ENCODE measurements at places on chromosomes 7 and 10.

- DNase-seq: no peak
These were observed 32.6 kb downstream of the NET1 start for GRCh38 chr10:5445006-5445405.

- no peak for DNase-seq
These were observed 321.1 kb downstream of the PARD3 start for GRCh38 chr10:34494012-34494411.

- no peak for DNase-seq
These were observed 30.7 kb downstream of the ANKIB1 start for GRCh38 chr7:92276460-92276864.

DNA sequence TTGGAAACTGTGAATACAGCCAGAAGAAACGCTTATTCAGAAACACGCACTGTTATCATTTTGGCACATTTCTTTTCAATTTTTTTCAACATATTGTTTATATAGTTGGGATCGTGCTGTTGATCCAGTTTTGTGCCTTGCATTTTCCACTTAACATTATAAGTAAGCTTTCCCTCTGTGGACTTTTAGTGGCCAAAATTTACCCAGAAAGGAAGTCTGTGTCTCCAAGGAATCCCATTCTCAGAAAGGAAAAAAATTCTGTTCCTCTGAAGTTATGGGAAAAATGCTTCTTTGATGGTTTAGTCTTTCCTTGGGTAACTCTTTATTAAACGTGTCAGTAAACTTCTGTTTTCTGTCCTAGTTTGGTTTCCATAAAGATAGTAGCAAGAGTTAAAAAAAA, 280.0 kb downstream of the REEP3 start:
- no peak for DNase-seq

GRCh38 chr7:55073051-55073511, 54.3 kb downstream of the EGFR start:
- DNase-seq: no peak

DNA sequence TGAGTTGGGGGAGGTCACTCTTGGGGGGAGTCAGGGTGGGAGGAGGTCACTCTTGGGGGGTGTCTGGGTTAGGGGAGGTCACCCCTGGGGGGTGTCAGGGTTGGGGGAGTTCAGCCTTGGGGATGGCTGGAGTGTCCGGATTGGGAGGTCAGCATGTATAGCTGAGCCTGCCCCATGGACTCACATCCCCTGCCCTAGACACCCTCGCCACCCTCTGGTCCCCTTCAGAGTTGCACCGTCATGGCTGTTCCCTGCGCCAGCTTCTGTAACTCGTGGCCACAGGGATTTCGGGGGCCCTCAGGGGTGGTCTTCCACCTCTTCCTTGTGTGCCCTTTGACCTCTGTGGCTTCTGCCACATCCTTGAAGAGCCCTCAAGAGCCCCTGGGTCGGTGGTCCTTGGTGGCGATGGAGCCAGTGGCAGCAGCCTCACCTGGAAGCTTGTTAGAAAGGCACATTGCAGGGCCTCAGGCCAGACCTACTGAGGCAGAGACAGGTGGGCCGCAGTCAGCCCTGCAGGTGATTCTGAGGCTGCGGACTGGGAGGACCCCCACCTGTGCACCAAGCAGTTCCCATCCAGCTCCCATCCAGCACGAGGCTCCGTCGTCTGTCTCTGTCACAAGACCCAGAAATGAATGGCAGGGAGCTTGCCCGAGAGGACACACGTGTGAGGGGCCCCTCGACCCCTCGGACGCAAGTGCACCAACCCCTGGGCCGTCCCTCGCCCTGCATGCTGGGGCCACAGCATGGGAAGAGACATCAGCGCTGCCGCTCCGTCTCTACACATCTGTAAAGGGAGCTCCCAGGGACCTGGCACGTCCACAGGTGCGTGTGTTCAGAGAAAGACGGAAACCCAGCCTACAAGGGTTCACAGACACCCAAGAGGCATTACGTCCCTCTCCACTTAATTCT, 44.7 kb upstream of the SUN1 start:
- no peak for DNase-seq

Measured in RPMI8226 (cell line).